Right lung (tissue), 10 donors: ENCODE measurements at places on chromosomes 16 and 17.

DNA sequence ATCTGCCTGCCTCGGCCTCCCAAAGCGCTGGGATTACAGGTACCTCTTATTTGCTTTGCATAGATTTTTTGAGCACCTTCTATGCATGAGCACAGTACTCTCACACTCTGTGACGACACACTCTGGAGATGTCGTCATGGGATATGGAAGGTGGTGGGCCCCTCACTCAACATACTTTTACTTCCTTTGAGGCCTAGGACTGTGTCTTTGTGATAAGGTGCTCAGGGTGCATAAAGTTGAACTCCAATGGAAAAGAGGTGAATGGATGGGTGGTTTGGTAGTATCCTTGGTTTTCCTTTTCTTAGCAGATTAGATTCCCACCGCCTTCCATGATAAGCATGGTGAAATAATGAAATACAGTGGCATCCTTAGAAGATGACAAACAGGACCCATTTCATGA lies 6.1 kb upstream of the CDK5RAP3 start:
- DNase-seq: no peak

- no peak for DNase-seq
These were observed 2.4 kb downstream of the SLC16A3 start for GRCh38 chr17:82231312-82231561.

DNA sequence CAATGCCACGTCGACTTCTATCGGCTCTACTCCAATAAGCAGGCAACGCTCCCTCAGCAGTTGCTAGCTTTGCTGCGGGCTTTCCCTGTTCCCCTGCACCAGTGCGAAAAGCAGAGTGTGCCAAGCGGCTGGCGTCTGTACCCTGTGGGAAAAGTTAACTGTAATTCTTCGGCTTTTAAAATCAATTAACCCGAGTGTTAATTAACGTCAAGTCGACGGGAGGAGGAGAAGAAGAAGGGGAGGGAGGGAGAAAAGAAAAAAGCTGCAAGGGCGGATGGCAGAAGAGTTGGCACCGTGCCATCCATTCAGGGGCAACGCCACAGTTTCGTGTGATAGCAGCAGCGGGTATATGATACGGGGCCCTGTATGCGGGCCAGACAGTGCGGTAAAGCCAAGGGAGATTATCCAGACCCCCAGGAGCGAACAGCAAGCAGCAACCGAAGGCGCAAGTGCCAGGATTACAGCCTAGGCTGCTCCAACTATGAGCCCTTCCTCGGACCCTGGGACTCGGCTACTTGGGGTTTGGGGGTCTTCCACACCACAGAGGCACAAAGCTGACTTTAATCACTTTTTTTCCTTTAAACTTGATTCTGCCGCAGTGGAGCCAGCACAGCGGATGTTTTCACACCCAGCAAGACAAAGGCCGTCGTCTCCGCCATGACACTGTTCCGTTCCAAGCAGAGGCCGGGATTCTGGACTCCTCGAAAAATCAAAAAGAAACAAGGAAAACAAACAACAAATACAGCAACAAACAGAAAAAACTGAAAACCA lies 253.8 kb upstream of the PMFBP1 start:
- no peak for DNase-seq

DNA sequence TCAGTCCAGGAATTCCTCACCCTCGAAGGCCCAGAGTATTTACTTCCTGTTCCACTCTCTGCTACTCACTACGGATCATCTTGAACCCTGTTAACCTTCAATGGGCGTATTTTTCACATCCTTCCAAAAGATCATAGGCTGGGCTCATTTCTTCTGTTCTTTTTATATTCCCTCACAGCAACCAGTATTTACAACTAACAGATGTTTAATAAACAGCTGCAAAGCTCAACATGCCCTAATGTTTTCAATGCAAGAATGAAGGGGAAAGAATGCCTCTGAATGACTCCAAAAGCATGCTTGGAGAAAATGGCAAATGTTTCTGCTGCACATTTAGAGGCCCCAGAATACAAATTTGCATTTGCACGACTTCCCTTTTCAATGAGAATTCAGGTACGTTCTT lies 174.9 kb downstream of the ZFHX3 start:
- no peak for DNase-seq

- DNase-seq: no peak
These were observed 79.8 kb downstream of the PITPNC1 start for GRCh38 chr17:67456889-67457288.

GRCh38 chr17:41419716-41420115 lies 4.7 kb downstream of the KRT37 start:
- no peak for DNase-seq

DNA sequence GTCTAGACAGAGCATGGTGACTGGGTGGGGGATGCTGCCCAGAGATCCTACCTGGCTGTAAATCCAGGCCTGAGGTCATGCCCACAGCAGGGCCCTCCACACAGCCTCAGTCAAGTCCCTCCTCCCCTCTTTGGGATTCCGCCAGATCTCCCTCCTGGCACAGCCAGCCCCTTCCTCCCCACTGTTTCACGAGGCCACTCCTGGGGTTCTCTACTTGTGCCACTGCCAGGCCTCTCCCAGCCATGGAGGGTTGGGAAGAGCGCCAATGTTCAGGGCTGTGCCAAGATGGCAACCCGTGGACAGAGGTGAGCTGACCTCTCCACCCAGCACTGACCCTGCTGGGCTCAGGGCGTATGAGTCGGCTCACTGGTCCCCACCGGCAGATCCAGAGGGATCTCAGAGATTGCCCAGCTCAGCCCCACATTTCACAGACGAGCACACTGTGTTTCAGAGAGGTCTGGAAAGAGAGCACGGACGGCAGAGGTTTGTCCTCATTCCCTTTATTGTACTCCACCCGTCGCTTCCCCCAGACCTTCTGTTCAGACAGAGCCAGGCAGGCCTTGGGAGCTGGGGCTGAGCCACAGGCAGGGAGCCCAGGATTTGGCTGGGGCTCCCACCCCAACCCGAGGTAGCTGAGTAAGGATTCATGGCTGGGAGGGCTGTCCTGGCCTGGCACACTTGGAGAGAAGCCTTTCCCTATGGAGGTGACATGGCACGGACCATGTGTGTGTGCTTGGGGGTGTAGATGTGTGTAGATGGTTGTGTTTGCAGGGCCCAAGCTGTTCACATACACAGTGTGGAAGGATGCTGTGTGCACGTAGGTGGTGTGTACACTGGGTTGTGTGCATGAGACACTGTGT lies 3.5 kb upstream of the CAMKK1 start:
- DNase-seq: no peak

DNA sequence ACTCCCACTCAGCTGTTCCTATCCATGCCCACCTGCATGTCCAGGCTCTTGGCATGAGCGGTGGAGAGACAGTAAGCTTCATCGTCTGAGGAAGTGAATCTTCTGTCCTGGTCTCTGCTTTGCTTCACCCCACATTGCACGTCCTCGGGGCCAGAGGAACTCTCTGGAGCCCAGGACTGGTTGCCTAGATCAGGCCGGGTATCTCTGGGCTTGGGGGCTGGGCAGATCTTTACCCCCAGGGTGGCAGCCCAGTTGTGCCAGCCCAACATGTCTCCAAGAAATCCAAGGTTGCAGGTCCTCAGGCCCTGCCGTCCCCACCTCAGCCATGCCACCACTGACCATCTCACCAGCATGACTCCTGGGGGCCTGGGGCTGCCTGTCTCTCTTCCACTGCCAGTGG lies 58.3 kb downstream of the BEAN1 start:
- DNase-seq: no peak

DNA sequence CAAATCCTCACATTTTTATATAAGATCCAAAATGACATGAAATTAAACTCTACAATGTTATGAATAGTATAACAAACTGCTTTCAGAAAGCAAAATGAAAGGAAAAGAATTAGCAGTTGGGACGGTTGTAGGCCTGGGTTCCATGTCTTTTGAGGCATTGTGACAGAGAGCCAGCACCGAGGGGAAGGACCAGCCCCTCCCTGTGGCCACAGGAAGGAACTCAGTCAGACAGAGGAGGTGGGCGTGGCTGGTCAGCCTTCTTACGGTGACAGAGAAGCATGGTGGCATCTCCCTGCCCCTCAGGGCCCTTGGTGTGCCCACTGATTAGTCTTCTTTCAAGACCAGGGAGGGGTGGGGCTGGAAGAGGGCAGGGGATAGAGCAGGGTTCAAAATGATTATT lies 5.7 kb downstream of the ZNF319 start:
- no peak for DNase-seq

GRCh38 chr17:4632581-4632920 lies 8.9 kb downstream of the ALOX15 start:
- DNase-seq: no peak

GRCh38 chr17:16491131-16491702 lies 776 bp downstream of the LRRC75A start:
- DNase-seq: no peak

DNA sequence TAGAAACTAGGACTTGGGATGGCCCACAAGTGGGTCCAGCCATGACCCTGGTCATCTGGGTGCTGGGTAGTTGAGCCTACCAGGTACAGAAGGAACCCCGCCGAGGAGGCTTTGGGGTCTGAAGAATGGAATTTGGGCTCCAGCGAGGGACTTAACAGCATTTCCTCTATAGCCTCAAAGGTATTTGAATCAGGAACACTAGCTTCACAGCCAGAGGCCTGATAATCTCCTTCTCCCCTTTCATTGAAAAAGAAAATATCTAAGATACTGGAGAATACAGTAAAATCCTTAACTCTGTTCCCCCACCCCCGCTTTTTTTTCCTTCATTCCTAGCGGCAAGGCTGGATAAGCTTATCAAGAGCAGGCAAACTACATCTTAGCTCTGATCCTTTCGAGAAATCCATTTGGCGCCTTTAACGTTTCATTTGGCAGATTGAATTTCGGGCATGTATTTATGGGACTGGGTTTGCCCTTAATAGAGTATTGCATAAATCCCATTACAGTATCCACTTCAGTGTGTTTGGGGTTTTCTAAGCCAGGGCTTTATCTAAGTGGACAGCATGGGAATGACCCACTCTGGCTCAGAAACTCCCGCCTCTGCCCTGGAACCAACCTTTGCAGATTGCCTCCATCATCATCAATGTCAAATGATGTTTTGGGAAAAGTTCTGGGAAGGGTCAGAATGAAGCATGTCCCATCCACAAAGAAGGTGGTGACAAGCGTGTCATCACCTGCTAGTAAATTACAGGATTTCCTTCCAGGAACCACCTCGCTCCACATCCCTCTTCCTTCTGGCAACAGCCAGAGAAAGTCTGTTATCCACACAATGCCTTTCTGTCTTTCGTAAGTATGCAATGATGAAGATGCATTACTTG lies 36.9 kb downstream of the XYLT1 start:
- no peak for DNase-seq

DNA sequence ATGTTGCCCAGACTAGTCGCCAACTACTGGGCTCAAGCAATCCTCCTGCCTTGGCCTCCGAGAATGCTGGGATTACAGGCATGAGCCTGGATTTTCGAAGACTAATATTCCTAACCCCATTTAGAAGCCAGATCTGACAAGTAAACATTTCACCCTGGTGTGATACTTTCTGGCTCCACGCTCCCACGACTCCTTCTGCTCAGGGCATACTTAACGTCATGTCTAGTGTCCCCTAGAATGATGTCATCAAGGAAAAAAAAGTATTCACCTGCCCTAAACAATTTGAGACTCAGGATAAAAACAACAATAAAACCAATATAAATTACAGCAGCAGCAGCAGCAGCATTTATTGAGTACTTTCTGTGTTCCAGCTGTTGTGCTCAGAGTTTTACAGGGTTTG lies 13.2 kb downstream of the ITGB3 start:
- DNase-seq: no peak

GRCh38 chr16:67919622-67920221 lies 11.9 kb downstream of the CTRL start:
- DNase-seq: no peak

- peak; percentile 84 for DNase-seq
These were observed 804 bp downstream of the TGFB1I1 start for GRCh38 chr16:31472709-31473203.

GRCh38 chr17:75232786-75233185 lies 27.3 kb downstream of the NUP85 start:
- DNase-seq: no peak

DNA sequence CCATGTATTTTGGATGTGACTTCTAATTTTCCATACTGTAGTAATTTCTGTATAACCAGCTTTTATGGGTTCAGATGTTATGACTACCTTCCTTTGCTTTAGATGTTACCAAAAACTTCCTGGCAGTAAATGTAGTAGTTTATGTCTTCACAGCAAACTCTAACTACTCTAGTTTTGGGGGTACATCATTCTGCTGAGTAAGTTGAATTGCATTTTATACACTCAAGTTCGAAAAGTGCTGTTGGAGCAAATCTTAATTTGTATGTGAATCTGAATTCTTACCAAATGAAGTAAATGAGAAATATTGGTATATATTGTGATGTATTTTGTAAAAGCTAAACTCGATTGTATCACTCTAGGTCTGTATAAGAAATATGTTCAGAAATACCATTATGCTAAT lies 728.3 kb upstream of the CDH8 start:
- no peak for DNase-seq

DNA sequence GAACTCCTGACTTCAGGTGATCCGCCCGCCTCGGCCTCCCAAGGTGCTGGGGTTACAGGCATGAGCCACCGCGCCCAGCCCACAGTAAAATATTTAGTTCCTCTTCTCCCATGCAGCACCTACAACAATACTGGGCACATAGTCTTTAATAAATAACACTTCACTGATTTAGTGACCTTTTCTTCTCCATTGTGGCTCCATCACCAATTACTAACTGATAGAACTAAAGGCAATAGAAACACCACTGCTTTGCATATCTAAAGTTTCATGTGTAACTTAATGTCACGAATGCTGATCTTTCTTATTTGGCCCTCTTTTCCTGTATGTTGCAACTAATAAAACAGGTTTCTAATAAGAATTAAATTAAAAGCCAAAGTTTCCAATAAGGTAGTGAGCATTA lies 38.9 kb downstream of the TRIM37 start:
- no peak for DNase-seq

DNA sequence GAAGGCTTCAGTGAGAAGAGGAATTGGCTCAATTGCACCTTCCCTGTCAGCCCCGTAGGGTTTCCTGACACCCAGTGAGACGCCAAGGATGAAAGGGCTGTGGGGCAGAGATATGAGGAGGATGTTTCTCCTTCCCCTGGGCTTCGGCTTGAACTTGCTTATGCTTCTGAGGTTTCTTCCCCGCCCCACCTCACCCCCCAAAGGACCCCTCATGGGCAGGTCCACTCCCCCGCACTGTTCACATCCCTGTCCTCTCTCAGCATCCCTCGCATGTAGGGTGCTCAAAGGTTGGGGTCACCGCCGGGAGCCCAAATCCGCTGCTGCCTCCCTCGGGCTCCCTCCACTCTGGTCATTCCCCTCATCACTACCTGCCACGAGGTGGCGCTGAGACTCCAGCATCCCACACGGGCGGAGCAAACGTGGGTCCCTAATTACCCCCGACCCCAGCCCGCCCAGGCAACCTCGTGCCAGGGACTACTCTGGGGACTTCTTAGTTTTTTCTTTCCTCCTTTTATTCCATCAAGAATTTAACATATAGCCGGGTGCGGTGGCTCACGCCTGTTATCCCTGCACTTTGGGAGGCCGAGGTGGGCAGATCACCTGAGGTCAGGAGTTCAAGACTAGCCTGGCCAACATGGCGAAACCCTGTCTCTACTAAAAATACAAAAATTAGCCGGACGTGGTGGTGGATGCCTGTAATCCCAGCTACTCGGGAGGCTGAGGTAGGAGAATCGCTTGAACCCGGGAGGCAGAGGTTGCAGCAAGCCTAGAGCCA lies 3.3 kb upstream of the TRARG1 start:
- no peak for DNase-seq

- no peak for DNase-seq
These were observed 114.8 kb upstream of the XYLT1 start for GRCh38 chr16:17585449-17586074.
